ENCODE measurements at places on chromosomes 1 and 21.

- DNase-seq: no peak
Measured at GRCh38 chr1:10724948-10725847, 71.2 kb downstream of the CASZ1 start.

DNA sequence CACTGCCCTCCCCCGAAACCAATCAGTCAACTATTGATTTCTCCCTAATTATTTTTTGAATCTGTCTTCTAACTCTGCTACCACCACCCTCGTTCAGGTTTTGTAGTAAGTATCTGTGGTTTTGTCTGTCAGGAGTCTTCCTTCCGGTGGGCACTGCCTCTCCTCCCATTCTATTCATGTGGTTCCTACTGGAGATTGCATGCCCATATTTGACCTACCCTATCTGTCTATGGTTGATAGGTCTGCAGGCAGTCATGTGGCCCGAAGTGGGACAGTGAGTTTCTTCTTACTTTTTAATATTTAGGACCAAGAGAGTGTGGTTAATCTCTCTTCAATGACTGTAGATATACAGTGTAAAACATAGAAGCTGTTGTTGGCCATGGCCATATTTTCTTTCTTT lies 17.8 kb upstream of the MAST2 start:
- DNase-seq: no peak

DNA sequence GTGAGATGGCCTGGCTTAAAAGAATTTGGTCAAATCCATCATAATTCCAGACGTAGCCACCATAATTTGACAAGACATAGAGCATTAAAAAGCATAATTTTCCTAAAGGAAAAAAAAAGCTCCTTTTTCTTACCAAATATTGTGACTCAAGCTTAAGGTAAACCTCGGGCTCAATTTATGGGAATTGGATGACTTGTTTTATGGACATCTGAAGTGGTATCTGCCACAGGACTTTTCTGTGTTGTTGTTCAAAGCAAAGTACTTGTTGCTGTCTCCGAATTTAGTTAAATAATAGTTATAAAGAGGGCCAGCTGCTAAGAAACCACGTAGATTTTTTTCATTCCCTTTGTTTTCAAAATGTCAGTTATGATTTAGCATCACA lies 1.1 kb downstream of the MPZL1 start:
- DNase-seq: no peak

DNA sequence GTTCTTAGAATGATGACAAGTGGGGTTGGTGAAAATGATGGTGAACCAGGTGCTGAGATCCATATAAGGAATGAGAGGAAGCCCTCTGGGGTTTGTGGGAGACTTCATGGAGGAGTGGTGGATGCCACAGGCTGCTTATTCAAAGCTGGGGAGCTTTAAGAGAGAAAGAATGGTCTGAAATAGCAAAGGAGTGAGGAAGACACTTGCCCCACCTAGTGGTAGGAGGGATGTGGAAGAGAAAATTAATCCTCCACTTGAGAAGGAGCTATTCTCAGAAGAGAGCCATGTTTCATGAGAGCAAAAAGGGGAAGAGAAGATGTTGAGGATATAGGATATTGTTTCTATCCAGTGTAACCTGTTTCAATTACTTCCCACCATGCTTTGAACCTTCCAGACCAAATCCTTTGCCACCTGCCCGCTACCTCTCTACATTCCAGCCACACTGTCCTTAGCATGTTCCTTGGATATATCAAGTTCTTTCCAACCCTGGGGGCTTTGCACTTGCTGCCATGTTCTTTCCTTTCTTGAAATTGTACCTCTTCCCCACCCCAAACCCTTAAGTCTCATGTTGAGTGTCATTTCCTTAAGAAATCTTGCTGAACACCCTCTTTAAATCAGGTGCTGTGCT lies 19.6 kb upstream of the ZNF648 start:
- DNase-seq: no peak

- no peak for DNase-seq
Measured at GRCh38 chr1:2151252-2151651, 43.3 kb downstream of the FAAP20 start.

DNA sequence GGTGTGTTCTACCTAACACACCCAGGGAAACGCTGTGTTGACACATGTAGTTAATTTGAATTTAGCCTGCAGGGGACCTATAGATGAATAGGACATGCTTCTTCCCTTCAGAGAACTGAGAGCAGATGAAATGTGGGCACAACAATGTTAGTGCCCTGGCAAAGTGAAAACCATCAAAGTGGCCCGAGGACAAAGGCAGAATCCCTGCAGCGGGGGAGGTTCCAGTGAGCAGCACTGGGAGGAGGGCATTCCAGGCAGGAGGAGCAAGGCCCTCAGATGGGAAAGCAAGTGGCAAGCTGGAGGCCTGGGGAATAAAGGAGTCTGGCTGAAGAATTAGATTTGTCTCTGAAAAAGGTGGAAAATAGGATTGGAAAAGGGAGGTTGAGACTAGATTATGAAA lies 37.2 kb downstream of the C1orf94 start:
- no peak for DNase-seq

GRCh38 chr21:31329456-31330143 lies 14.5 kb downstream of the TIAM1 start:
- DNase-seq: no peak

GRCh38 chr1:165834881-165835280 lies 7.5 kb downstream of the UCK2 start:
- no peak for DNase-seq

DNA sequence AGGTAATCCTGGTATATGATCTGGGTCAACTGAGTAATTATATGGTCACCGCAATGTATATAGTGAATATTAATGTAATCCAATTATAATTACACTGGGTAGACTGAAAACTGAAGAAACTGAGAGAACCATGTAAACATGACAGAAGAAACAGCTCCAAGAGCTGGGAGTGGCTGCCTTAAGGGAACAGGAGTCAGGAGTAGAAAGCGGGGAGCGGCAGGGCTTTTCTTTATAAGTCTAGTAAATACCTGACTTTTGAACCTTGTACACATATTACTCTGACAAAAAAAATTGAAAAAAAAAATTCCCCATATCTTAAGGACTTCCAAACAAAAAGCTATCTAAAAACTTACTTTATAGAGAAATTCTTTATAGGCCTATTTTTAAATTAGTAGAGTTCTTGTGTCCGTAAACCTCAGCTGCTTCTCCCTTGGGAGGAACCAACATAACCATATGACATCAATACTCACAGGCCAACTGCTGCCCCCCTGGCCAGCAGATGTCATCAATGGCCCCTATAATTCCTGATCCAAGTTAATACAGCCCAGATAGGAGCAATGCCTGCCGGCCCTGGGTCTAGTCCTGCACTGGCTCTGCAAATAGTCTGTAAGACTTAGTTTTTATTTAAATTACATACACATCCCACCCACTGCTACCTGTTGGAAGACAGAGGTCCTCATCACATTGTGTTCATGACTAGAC lies 33.8 kb downstream of the THAP3 start:
- DNase-seq: no peak

GRCh38 chr1:17480846-17481245 lies 41.4 kb upstream of the RCC2 start:
- DNase-seq: no peak

- DNase-seq: no peak
Measured at GRCh38 chr1:10178597-10179405, 31.6 kb upstream of the KIF1B start.

DNA sequence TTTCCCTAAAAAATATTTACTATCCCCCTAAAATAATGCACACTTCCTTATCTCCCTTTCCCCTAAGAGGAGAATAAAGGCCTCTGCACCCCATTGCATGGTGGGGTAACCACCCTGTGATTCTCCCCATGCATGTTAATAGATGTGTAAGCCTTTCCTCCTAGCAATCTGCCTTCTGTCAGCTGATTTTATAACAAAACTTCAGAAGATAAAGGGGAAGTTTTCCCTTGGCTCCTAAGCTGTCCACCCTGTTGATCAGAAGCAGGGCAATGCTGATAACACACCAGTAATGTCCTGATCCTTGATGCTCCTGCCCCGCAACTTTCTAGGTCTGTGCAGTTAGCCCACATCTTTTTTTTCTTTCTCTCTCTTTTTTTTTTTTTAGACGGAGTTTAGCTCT lies 11.4 kb upstream of the RNF187 start:
- DNase-seq: no peak

DNA sequence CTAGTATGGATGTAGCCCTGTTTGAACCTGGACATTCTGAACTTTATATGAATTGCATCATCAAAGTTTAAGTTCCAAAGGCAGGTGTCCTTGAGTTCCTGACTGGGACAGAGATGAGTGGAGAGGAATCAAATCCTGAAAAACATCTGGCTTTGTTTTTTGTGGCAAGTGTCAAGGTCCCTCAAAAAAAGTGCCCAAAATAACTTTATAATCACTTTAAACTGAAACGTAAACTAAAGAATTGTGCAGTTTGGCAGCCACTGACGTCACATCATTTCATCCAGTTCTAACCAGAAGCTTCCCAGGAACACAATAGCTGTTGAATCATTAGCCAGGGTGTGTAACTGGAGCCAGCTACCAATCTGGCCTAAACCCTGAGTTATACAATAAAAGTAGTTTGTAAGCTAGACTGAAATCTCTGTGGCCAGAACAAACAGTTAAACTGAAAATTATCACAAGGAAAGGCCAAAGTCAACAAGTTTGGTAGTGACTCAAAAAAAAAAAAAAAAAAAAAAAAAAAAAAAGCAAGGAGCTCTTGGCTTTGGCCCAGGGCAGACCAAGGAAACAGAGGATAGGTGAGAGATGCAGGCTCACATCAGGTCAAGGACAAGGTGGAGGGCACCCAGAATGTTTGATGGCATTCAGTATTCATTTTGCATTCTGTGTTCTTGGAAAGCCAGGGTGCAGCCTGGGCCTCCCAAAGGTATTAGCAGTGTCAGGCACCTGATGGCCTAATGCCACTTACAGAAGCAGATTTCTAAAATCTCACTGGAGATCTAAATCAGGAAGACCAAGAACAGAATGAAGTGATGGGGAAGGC lies 74.3 kb downstream of the TNFSF18 start:
- DNase-seq: no peak

Measured in lower leg skin (tissue), 4 donors.